ENCODE measurements at places on chromosomes 16 and 17. TPM values are rescaled to one million over a fixed set of nuclear protein-coding genes. Genes with fewer than 3 reads are reported as not detected.

WDR90 gene
- total RNA-seq = 33.7 TPM

TMEM231 gene
- total RNA-seq = 4.0 TPM

PLA2G10 gene
- not detected for total RNA-seq

FAM20A gene
- not detected for total RNA-seq

KREMEN2 gene
- 1.3 TPM for total RNA-seq

FOXL1 gene
- total RNA-seq = not detected

KARS1 gene
- 182 TPM for total RNA-seq

TIGD7 gene
- 6.7 TPM for total RNA-seq

HOXB5 gene
- total RNA-seq = not detected
